ENCODE measurements at places on chromosomes 3 and 15. TPM values are rescaled to one million over a fixed set of nuclear protein-coding genes. Genes with fewer than 3 reads are reported as not detected.

DNA sequence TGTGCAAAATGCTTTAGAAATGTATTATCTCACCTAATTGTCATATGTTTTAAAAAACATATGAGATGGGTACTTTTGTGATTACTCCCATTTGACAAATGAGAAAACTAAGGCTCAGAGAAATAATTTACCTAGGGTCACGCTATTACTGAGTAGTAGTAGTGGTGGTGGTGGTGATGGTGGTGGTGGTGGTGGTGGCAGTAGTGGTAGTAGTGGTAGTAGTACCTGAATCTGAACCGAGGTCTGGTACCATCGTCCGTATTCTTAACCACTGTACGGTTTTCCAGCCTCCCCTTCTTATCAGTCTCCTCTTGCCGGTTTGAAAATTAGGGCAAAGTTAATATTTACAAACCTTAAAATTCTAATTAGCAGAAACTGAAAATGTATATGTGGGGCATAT is 102.4 kb downstream of the KLHL25 start:
- no peak for DNase-seq

GRCh38 chr3:120659285-120659684 is 22.8 kb downstream of the HGD start:
- no peak for DNase-seq

DNA sequence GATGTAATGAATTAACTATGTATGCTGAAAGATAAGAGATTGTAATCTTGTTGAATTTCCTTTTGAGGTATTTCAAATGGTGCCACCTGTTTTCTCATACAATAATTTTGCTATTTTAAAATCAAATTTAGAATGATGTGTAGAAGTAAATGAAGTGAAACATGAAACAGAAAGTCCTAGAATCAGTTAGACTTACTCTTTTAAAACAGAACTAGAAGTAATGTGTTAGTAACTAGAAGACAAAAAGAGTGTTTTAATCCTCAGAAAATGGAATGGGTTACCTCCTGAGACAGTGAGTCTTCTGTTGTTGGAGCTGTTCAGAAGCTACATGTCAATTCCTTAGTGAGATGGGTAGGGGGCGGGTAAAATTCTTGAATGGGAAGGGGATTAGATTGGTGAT is 8.1 kb upstream of the MAP2K5 start:
- DNase-seq, result no peak

DNA sequence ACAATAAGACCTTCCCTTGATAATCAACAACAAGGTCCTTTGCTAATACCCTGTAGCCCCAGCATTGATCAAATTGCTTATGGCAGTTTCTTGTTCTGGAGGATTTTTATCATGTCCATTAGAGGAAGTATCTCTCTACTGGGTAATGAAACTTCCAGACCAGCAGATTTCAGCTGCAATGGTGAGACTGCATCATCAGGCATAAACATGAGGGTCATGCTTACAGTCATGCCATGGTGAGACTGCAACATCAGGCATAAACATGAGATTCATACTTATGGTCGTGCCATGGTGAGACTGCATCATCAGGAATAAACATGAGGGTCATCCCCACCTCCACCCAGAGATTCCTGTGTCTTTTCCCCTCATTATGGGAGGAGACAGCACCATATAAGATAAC is 129.0 kb upstream of the LIPC start:
- no peak for DNase-seq

DNA sequence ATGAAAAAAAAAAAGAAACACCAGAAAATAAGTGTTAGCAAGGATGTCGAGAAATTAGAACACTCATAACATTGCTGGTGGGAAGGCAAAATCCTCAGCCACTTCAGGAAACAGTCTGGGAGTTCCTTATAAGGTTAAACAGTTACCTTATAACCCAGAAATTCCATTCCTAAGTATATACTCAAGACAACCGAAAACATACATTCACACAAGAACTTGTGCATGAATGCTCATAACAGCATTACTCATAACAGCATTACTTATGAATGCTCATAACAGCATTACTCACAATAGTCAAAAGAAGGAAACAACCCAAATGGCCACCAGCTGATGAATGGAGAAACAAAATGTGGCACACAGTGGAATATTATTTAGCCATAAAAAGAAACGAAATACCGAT is 34.8 kb upstream of the DCP1A start:
- no peak for DNase-seq

DNA sequence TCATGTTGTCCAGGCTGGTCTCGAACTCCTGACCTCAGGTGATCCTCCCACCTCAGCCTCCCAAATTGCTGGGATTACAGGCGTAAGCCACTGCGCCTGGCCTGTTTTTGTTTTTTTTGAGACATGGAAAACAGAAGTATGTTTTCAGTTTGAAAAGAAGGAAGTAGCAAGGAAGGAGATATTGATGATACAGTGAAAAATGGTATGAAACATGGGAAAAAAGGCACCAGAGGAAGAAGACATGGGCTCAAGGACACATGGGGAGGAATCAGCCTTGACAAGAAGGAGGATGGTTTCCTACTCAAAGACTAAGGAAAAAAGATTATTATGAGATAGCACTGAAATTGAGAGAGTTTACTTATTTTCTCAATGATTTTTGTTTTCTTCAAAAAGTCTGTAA is 30.7 kb downstream of the FMN1 start:
- DNase-seq, result no peak

GRCh38 chr3:152283492-152284381 is 15.0 kb downstream of the MBNL1 start:
- DNase-seq, result no peak

DNA sequence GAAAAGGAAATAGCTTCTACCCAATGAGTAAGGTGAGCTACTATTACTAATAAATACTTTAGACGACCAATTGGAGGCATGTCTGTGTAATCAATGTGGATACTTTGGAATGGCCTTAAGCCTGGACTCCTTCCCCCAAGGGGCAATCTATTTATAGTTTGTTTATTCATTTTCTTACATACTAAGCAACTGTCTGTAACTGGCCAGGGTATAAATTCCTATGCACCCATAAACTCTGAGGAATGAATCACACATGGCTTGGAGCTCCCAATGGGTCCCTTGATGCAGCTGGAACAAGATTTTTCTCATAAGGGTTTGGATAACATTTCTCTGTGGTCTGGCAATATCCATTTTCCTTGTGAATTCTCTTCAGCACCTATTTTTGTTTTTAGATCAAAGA is 506.8 kb downstream of the EDEM1 start:
- DNase-seq, result no peak

- DNase-seq, result peak; percentile 47
Observed at GRCh38 chr3:113531826-113532697, at the start of gene SIDT1. Gene SIDT1 (plus strand): TSS chr3:113532555. CDS start chr3:113533022, 467 bp downstream.

DNA sequence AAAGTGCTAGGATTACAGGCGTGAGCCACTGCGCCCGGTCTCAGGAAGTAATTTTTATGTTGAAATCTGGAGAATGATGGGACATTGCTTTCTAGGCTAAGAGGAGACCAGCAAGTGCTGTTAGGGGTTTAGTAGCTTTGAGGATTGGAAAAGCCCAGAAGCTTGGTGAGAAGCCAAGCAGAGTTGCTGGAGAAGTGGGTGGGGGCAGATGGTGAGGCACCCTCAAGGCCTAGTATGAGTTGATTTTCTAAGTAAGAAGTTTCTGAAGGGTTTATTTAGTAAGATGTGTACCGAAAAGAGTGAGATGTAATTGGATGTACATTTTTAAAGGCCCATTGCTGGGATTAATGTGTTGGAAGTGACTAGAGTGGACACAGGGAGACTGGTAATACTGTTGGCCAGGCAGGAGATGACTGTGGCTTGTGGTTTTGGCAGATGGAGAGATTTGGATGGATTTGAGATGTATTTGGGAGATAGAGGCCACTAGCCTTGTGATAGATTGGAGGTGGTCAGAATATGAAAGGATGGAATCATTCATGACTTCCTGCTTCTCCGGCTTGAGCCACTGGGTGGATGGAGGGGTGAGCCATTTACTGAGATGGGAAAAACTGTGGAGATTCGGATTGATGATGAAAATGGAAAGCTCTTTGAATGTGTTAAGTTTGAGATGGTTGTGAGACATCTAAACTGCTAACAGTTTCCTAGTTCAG is 2.3 kb downstream of the LRRC28 start:
- DNase-seq, result no peak

DNA sequence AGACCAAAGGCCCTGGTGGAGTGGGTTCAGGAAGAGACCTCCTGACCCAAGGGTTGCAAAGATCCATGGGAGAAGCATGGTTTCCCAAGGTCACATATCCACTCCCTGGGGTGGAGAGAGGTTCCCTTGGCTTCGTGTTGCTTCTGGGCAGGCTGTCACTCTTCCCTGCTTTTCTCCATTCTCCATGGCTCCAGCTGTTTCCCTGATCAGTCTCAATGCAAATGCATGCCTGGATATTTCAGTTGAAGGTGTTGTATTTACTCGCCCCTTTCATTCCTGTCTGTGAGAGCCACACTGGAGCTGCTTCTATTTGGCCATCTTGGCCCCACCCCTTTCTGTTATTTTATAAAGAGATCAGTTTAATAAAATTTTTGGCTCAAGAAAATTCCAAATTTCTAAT is 95.0 kb upstream of the PLSCR4 start:
- no peak for DNase-seq

DNA sequence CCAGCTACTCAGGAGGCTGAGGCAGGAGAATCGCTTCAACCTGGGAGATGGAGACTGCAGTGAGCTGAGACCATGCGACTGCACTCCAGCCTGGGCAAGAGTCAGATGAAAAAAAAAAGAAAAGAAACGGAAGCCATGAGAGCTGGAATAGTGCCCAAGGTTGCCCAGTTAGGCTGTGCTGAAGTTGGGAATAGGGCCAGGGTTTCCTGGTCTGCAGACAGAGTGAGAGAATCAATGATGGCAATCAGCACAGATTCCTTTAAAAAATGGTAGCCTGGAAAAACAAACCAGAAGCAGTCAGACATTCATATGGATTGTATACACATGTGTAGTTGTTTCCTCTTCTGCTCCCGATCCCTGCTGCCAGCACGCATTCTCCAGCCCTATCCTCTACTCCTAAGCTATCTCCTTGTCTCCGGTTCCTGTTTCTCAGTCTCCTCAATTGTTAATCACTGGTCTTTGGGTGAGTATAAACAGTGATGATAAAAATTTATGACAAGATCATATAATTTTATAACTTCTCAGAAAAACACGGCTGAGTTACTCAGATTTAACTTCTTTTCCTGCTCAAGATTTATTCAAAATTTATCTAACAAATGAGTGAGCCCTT is 316.2 kb upstream of the UMPS start:
- no peak for DNase-seq

GRCh38 chr3:129286081-129286480 is 7.4 kb downstream of the HMCES start:
- no peak for DNase-seq

Gene CGNL1
- 74.4 TPM for total RNA-seq

Gene XCR1
- not detected for total RNA-seq

Gene CD86
- total RNA-seq, result 0.49 TPM

Gene LRRN1
- total RNA-seq, result 29.2 TPM

Gene CCR1
- 0.98 TPM for total RNA-seq

Gene ADPRH
- total RNA-seq, result 16.0 TPM

Gene COX17
- 39.6 TPM for total RNA-seq

Data from thyroid gland (tissue), 4 donors.